ENCODE measurements at places on chromosomes 5 and 9.

DNA sequence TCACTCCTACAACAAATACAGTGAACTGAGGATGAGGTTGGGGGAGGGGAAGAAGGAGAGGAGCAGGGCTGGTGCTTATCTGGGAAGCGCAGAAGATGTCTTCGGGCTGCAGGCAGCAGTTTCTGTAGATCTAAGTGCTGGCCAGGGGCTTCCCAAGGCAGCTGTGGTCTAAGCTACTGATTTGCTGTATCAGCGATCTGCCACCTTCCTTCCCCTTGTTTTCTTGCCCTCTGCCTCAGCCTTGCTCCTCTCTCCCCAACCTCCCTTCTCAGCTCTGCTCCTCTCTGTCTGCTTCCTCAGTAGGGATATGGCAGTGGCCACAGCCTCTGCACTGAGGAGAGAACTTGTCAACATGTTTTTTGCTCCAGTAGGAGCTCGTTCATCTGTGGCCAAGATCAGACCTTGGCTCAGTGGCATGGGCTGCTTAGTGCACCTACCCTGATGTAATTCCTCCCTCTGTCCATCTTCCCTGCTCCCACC lies 42.8 kb upstream of the IL6ST start:
- no peak for DNase-seq

- DNase-seq, result no peak
These were observed 5.0 kb upstream of the SQSTM1 start for GRCh38 chr5:179815491-179816249.

- no peak for DNase-seq
These were observed 126.3 kb upstream of the ELL2 start for GRCh38 chr5:96087939-96088338.

GRCh38 chr5:127392762-127393161 lies 102.2 kb downstream of the MEGF10 start:
- DNase-seq, result no peak

DNA sequence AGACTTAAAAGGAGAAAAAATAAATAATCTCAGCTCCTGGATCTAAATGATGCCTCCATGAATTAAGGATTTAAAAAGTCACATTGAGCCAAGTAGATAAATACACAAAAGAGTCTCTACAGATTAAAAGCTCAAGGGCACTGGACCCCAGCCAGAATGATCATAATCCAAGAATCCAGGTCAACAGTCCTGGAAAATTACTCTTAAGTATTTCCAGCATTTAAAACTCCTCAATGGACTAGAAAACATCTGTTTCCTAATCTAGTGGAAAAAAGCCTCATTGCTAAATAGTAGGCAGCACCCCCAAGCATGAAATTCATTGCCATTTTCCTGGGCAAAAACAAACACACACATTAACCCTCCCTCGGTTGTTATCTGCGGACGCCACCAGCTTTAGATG lies 96.8 kb downstream of the FRMD3 start:
- DNase-seq, result no peak

GRCh38 chr9:92989561-92989960 lies 42.2 kb downstream of the FGD3 start:
- no peak for DNase-seq

GRCh38 chr9:133864011-133864410 lies 125.9 kb upstream of the SARDH start:
- no peak for DNase-seq

DNA sequence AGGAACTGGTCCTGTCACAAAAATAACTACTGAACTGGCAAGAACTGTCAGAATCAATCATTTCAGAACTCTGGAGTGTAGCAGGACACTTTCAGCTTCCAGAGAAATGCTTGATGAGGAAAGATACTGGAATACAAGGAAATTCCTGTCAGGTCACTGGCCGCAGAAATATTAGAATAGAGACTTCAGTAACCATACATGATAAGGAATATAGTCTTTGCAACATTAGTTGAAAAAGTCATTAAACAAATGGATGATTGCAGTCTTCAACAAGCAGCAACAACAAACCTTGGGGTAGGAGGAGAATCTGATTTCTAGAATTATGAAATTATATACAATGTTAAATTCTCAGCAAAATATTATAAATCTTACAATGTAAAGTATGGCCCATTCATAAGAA lies 88.2 kb downstream of the CCDC192 start:
- DNase-seq, result no peak

GRCh38 chr5:157681048-157681447 lies 9.7 kb downstream of the C5orf52 start:
- no peak for DNase-seq

DNA sequence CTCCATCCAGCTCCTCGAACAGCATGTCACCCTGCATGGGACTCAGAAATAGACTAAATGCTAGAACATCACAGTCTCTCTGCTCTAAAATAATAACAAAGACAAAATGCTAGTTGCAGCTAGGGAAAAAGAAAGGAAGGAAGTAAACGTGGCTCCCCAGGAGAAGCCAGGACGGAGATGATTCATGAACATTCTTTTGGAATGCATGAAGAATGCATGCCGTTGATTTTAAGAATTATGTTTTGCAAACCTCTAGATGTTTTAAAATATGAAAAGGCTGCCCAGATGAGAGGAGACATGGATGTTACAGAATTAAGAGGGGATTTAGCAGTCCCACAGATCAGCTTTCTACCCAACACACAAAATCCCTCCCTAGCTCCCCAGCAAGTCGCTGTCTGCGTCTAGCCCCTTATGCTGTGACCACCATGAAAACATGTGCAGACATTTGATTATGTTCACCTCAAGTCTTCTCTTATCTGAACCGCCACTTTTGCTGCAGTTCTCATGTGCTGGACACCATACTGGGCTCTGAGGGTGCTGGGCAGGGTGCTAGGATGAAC lies 139.4 kb upstream of the LMX1B start:
- no peak for DNase-seq
